ENCODE measurements at places on chromosomes 2 and 18.

- DNase-seq, result no peak
Measured at GRCh38 chr18:11388755-11389680, 220.4 kb upstream of the SLC35G4 start.

DNA sequence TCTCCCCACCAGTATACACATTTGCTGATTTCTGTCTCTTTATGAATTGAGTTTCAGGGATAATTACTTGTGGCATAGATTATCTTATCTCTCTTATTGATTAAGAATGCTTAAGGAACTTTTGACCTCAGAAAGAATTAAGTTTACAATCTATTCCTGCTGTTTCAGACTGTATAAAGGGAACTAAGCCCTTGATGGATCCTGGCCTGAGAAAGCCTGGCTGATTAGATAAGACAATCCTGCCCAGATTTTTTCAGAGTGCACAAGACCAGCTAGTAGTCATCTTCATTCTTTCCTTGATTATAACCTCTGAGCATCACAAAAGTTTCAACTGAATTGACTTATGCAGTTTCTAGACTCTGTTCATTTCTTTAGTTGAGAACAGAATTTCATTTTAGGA lies 22.7 kb upstream of the TFPI start:
- no peak for DNase-seq

GRCh38 chr2:60556576-60557485 lies 3.4 kb upstream of the BCL11A start:
- DNase-seq, result no peak

DNA sequence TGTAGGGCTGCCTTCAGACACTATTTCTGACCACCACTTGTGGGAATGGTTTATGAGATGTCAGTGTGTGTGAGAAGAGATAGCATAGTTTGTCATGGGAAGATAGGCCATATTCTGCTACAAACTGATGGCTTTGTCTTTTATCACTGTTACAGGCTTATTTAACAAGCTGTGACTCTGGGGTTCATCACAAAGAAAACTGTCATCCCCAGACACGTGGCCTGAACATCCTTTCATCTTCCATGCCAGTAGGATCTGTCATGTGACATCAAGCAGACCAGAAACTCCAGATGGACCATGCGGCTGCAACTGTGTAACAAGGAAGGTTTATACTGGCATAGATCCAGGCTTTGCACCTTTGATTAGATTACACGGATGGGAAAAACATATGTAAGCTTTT lies 128.6 kb upstream of the KCNH7 start:
- DNase-seq, result no peak

GRCh38 chr18:35042389-35043071 lies 1.3 kb downstream of the MAPRE2 start:
- DNase-seq, result no peak

GRCh38 chr2:42376758-42377157 lies 15.7 kb upstream of the COX7A2L start:
- no peak for DNase-seq

- DNase-seq, result no peak
Measured at GRCh38 chr2:132969371-132969985, 299.5 kb upstream of the LYPD1 start.

DNA sequence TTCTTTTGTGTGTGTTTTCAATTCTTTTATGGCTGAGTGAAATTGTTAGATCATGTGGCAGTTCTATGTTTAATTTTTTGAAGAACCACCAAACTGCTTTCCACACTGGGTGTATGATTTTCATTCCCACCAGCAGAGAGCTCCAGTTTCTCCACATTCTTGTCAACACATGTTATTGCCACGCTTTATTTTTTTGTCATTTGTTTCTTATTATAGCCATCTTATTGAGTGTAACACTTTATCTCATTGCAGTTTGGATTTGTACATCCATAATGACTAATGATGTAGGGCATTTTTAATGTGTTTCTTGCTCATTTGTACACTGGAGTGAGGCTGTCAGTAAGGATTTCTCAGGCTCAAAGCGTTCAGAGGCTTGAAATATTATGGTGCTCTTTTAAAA lies 184.2 kb downstream of the PIEZO2 start:
- no peak for DNase-seq

- DNase-seq, result no peak
Measured at GRCh38 chr18:71878226-71878625, 665.9 kb downstream of the CBLN2 start.

DNA sequence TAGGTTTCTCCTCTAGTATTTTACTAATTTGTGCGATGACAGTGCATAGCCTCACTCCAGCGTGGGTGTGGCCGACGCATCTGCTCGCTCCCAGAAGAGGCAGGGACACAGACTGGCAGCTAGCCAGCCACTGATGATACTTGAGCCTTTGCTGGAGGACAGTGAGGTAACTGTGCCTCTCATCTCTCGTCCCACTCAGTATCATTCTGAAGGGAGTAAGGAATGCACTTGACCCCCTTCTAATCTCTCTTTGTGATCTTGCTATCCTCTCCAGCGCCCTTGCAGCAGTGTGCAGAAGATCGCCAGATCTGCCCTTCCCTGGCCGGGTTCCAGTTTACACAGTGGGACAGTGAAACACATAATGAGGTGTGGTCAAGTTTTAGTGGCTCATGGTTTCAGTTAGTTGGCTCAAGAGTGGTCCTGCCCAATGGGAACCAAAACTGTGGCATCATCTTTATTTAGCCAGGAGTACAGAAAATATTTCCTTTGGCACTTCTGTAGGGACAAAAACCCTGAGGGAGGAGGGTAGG lies 17.5 kb downstream of the NCAPH start:
- DNase-seq, result no peak

DNA sequence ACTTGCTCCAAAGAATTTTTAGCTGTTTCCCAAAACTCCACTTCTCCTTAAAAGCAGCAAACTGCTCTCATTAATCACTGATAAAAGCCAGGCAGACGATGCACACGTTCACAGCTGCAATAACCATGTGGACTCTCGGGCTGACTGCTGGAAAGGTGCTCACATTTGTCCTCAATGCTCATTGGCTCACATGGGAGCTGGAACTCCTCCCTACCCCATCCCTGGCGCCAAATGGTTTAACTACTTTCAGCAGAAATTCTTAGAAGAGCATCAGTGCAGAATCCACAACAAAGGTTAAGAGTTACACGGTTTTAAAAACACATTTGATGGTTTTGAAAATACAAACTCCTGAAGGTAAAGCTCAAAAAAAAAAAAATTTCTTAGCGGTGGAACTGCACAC lies 117.1 kb downstream of the NOL10 start:
- no peak for DNase-seq

GRCh38 chr2:136232456-136233172 lies 114.7 kb upstream of the CXCR4 start:
- no peak for DNase-seq

DNA sequence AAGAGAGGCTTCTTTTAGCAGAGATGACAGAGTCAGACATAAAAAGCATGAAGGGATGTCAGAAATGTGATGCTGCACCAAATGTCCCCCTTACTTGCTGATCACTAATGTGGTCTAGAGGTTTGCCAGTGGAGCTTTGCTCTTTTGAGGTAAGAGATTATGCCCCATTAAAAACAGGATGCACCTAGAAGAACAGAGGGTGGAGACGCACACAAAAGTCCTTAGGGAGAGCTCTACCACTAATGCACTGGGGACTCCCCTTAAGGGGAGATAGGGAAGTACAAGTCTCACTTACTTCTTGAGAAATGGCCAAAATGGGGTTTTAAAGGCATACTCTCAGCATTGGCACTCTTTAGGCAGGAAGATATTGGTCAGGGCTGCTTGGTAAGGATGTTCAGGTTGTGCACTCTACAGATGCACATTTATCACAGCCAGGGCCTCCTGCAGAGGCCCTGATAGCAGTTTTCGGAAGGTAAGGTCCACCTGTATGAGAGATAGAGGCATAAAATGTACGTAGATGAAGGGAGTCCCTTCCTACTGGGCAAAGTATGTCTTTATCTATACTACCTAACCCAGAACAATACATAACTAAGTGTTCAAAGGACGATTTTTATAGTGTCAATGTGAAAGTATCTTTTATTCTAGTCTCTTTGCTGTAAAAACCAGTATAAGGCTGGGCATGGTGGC lies 17.0 kb upstream of the SCYGR1 start:
- DNase-seq, result no peak

- no peak for DNase-seq
Measured at GRCh38 chr2:129458436-129458835, 521.0 kb upstream of the RAB6C start.

DNA sequence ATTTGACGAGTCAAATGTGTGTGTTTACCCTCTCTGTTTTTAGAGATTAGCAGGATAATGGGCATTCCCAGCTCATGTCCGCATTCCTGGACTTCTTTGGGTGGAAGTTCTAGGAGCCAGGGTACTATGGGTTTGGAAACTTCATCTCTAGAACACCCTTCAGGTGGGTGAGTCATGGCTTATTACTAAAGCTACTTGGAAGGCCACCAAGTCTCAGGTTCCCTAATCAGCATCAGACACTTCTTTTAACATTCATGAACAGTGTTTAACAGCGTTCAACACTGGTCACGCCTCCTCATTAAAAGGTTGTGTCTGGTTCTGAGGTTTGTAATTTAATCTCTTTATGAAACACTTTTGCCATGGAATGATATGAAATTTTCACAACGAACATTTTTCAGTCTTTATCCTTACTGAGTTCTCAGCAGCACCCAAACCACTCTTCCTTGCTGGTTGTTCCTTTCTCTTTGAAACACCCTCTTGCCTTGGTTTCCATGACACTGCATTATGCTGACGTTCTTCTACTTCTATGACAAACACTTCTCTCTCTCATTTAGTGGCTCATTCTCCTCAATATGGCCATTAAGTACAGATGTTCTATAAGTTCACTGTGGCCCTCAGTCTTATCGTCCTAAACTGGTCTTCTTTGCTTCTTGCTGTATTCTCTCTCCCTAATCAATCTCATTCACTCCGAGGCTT lies 49.3 kb downstream of the MMADHC start:
- no peak for DNase-seq

DNA sequence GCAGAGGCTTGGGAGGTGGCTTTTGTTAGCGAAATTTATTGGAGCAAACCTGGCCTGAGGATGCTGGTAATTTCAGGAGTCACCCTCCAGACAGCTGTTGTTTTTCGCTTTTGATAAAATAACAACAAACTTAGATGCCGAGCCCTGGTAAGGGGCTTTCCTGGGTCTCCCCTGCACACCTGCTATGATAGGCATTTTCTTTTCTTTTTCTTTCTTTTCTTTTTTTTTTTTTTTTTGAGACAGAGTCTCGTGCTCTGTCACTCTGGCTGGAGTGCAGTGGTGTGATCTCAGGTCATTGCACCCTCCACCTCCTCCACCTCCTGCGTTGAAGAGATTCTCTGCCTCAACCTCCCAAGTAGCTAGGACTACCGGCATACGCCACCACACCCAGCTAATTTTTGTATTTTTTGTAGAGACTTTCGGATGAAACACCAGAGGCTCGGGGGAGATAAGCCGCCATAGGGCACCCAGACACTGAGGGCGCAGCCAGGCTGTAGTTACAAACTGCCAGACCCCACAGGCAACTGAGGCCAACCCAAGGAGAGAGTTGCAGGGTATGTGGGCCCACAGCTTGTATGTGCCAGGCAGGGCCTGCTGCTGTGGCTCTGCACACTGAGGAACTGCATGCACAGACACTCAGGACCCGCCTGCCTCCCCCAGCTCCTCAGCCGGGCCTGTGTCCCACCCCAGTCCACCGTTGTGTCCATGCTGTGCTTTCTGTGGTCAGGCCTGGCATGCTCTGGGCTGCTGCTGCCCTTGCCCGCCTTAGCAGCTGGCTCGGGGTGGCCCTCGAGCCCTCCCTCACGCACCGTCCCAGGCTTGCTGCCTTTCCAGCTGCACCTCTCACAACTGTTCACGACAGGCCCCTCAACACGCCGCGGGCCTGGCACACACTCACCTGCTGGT lies 3.9 kb downstream of the GYPC start:
- DNase-seq, result no peak

- no peak for DNase-seq
Measured at GRCh38 chr18:5865521-5865920, 29.8 kb downstream of the TMEM200C start.

GRCh38 chr2:17850151-17850550 lies 28.3 kb upstream of the KCNS3 start:
- DNase-seq, result no peak

- DNase-seq, result no peak
Measured at GRCh38 chr18:26867471-26867870, 2.0 kb upstream of the AQP4 start.

DNA sequence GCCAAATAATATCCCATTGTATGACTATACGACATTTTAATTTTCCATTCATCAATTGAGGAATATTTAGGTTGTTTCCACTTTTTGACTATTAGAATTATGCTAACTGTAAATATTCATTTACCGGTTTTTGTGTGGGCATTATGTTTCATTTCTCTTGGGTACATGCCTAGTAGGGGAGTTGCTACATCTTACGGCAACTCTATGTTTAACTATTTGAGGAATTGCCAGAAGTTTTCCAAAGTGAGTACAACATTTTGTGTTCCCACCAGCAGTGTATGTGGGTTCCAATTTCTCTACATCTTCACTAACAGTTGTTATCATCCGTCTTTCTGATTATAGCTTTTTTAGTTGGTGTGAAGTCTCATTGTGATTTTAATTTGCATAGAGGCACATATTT lies 1.6 kb upstream of the KDSR start:
- DNase-seq, result no peak

DNA sequence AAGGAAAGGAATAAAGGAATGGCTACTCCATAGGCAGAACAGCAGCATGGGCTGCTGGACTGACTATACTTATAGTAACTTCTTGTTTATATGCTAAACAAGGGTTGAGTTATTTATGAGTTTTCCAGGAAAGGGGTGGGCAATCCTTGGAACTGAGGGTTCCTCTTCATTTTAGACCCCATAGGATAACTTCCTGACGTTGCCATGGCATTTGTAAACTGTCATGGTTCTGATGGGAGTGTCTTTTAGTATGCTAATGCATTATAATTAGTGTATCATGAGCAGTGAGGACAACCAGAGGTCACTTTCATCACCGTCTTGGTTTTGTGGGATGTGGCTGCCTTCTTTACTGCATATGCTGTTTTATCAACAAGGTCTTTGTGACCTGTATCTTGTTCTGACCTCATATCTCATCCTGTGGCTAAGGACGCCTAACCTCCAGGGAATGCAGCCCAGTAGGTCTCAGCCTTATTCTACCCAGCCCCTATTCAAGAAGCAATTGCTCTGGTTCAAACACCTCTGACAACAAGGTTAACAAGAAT lies 98.6 kb upstream of the CABLES1 start:
- no peak for DNase-seq

- no peak for DNase-seq
Measured at GRCh38 chr2:105373895-105374401, 24.9 kb downstream of the FHL2 start.
